ENCODE measurements at places on chromosomes 5 and 9.

DNA sequence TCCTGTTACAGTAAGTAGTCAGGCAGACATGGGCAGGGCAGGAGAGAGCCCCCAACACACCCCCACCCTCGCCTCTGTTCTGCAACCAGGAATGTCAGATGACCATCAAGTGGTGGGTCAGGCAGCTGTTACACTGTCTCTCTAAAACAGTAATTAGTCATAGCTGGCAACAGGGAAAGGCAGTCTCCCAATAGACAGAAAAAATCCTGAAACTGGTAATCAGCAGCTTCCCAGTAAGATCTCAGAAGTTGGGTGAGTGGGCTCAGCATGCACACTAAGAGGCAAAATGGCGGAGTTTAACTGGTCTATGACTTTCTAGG lies 90.2 kb downstream of the C5orf15 start:
- no peak for DNase-seq

- DNase-seq: no peak
Observed at GRCh38 chr5:107134931-107135330, 535.8 kb downstream of the EFNA5 start.

GRCh38 chr5:108326982-108327381 lies 54.9 kb downstream of the FBXL17 start:
- DNase-seq: no peak

DNA sequence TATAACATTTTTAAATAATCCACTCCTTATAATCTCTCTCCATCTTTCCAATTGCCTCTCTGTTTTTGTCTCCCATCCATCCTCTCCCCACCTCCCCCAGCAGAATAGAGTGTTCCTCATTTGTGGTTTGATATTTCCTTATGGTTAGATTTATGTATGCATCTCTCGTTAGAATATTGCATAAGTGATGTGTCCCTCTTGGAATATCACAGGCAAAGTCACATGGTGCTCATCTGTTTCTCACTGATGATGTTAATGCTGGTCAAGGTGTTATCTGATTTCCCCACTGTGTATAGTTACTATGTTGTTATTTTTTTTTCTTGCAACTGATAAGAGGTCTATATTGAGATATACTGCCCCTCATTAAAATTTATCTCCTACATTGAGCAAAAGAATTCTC lies 3.1 kb upstream of the LRRC70 start:
- DNase-seq: no peak

GRCh38 chr5:125399885-125400284 lies 653.4 kb upstream of the ZNF608 start:
- no peak for DNase-seq

- DNase-seq: no peak
Observed at GRCh38 chr5:7848296-7848695, 2.6 kb downstream of the CFAP90 start.

DNA sequence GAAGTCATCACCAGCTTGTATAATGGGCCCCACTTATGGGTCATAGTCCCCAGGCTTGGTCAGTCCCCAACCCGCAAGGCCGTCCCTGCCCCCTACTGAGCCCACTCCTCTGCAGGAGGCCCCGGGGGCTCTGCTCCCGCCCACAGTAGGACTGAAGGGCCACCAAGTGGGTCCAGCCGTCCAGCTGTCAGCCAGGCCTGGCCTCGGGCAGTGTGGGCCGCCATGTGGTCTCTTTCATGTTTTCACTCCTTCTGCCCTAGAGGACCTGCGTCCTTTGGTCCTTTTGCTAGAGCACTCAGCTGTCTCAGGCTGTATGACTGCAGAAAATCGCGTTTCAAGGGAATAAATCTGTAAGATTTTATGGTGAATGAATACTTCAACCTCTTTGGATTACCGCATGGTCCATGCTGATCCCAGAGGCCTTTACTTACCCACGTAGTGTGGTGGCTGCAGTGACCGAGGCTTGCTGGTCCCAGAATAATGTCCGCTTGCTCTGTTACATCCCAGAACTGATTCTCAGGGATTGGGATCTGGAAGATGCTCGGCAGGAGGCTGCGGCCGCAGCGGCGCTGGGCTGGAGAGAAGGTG lies 105.7 kb upstream of the FAM120A start:
- DNase-seq: no peak

DNA sequence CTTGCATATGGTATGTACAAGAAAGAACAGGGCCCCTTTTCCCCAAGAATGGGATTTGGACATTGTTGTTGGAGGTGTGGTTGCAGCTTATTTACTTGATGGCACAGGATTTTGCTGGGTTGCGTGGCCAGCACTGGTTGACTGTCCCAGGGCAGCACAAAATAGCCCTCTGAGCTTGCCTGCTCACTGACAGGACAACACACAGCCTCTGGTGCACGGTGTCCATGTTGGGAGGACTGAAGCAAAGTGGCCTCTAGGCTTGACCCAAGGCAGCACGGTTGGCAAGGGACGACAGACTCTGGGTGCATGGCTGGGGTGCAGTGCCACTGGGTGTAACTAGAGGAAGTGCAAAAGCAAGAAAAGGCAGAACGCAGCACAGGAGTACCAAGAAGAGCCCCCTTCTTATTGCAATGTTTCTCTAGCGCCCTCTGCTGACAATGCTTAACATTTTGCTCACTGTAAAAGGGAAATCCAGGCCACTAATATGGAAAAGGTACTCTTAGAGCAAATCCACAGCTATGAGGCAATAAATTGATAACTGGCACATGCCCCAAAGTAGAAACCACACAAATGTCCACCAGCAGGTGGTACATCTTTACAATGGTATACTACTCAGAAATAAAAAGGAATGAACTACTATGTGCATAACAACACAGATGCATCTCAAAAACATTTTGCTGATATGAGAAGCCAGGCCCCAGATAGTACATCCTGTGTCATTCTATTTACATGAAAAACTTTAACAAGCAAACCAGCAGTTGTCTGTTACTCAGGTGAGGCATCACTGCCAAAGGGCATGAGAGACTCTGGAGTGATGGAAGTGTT lies 47.4 kb upstream of the BARX1 start:
- DNase-seq: no peak

DNA sequence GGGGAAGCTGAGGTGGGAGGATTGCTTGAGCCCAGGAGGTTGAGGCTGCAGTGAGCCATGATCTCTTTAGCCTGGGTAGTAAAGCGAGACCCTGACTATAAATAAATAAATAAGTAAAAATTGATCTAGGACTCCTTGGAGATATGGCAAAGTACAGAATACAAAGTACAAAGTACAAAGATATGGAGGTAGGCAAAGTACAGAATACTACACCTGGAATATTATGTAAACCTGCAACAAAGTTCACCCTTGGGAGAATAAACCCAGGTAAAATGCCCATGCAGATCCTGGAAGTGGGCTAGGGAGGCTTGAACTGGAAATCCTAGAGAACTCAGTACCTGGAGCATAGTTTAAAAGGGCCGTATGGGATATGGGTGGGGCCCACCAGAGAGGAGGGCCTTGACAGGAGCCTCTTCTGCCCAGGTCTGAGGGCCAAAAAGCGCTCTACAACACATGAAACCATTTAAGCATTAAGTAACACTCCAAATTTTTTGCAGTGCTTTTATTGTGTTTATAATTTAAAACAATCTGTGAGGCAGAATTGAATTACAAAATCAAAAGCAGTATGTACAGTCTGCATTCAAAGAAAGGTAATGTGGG lies 20.7 kb downstream of the TTC1 start:
- DNase-seq: no peak

- no peak for DNase-seq
Observed at GRCh38 chr5:54135042-54135441, 175.3 kb downstream of the ARL15 start.

- DNase-seq: no peak
Observed at GRCh38 chr5:126332326-126332725, 90.9 kb upstream of the GRAMD2B start.

GRCh38 chr9:107286057-107286456 lies 3.0 kb downstream of the RAD23B start:
- DNase-seq: no peak

DNA sequence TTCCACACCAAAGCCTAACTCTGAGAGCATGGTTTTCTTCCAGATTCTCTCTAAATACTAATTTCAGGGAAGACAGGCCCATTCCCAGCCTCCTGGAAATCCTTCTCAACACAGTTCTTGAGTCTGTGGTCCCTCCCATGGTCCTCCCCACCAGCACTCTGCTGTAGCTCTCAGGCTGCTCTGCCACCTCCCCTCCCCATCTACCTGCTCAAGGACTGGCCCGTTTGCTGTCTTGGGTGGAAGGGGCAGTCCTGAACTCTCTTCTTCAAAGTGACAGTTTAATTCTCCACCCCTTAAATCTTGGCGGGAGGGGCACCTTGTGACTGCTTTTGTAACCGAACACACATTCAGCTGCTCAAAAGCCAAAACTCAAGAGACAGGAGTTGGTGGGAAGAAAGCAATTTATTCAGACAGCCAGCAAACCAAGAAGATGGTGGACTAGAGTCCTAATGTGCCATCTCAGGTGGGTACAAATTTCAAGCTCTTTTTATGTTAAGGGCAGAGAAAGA lies 7.6 kb upstream of the LCN15 start:
- no peak for DNase-seq

DNA sequence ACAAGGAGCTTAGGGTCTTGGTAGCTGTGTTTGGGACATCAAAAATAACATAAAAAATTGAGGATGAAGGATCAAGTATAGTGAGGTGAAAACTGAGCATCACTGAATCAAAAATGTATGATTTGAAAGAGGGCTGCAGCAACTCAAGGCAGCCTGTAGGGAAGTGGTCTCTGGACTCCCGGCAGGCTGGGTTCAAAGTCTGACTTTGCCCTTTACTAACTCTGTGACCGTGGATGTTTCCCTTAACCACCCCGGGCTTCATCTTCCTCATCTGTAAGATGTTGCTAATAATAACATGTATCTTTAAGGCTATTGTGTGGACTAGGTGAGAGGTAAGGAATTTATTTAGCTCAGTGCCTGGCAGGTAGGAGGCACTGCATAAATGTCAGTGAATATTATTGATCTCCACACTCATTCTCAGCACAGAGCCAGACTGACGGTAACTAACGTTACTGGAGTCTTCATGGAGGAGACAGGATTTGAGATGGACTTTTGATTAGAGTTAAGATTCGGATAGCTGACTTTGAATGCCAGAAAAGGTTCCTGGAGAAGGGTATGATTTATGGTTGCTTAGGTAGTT lies 367.3 kb downstream of the NDUFS4 start:
- no peak for DNase-seq

DNA sequence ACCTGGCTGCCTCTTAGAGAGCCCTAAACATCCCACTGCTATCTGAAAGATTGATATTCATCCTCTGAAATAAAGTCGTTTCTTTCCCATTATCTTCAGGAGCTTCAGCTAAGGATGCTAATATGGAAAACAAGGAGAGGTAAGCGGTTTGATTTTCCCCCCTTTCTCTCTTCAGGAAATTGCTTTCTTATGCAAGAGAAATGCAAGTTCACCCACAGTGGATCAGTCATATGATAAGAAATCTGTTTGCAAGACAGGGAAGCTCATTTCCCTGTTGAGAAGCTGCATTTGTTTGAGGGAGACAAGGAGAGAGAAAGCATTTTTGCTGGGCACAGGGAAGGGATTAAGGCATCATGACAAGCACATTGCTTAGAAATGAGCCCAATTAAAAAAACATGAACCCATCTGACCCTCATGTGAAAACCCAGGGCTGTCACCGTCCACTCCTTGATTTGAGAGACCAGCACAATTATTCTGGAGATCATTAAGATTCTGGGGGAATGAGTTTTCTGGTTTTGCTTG lies 53.7 kb upstream of the BOD1 start:
- no peak for DNase-seq

GRCh38 chr9:125987420-125987819 lies 240.2 kb downstream of the PBX3 start:
- no peak for DNase-seq

- no peak for DNase-seq
Observed at GRCh38 chr9:136339173-136339957, 12.0 kb downstream of the GPSM1 start.

GRCh38 chr9:83688921-83689320 lies 18.8 kb downstream of the UBQLN1 start:
- DNase-seq: no peak

- DNase-seq: no peak
Observed at GRCh38 chr9:17936365-17936764, 357.5 kb downstream of the SH3GL2 start.

DNA sequence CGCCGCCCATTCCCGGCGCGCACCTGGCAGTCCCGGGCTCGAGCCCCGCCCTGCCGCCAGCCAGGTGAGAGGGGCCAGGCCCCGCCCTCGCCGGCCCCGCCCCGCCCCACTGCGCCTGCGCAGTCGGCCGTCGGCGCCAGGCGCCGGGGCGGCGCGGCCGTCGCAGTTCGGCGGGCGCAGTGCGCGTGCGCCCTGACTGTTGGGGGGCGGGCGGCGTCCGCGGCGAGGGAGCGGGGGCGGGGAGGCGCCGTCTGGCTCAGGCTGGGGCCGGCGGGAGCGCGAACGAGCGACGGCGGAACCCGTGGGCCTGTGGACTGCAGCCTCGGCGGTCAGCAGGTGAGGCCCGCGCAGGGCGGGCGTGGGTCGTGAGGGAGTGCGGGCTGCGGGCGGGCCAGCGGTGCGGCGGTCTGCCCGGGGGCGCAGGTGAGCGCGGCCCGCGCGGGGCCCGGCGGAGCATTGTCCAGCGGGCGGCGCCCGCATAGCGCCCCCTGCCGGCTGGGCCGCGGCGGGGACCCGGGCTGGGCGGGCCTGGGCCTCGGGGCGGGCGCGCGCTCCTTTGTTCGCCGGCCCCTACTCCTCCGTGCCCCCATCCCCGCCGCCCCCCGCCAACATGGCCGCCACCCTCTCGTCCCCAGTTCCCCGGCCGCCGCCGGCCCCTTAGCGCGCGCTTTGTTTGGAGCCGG lies at the start of gene SPIN1:
Gene SPIN1 (plus strand): TSS at position 242 of the 683 bp plus-strand sequence. CDS start 38,096 bp downstream, outside the sequence.
- DNase-seq: peak; percentile 68

DNA sequence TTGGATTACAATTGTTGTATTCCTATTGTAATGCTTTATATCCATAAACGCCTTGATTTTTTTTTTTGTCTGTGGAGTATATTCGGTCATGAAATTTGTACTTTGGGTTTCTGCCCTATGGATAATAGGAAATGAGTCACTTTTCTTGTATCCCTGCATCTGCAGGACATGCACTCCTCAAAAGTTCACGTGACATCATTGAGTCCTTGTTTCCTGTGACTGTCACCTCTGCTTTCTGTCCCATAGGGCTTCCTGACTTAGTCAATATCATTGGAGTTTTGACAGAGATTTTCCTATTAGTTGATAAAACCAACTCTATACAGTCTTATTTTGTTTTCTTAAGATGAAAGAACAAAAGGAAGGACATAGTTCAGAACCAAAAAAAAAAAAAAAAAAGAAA lies 356.3 kb downstream of the MAT2B start:
- DNase-seq: no peak

- no peak for DNase-seq
Observed at GRCh38 chr5:11803436-11803835, 100.8 kb downstream of the CTNND2 start.

GRCh38 chr9:93257808-93258331 lies 73.9 kb downstream of the WNK2 start:
- DNase-seq: no peak

- DNase-seq: peak; percentile 61
Observed at GRCh38 chr9:2126331-2126803, 111.2 kb downstream of the SMARCA2 start.

GRCh38 chr9:90915693-90916092 lies 114.1 kb downstream of the SYK start:
- no peak for DNase-seq

- no peak for DNase-seq
Observed at GRCh38 chr9:621201-621855, 220.2 kb upstream of the DMRT1 start.

- no peak for DNase-seq
Observed at GRCh38 chr5:167653645-167654106, 637.8 kb upstream of the WWC1 start.
